ENCODE measurements at places on chromosomes 7 and 10.

GRCh38 chr7:90453259-90453891 lies 16.1 kb upstream of the PTTG1IP2 start:
- DNase-seq, result no peak

DNA sequence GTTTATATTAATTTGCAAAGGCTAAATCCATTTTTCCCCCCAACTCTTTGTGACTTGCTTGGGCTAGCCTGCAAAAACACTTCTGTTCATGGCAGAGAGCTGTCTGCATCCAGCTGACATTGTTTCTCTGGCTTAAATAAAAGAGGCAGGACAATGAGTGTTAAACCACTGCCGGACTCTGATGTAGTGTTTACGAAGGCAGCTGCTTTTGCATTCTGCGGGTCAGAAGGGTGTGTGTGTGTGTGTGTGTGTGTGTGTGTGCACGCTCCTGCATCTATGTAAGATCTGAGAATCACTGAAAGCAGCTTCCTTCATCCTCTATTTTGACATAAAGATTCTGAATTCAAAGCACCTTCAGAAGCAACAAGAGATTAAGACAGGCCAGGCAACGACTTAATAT lies 28.3 kb downstream of the NRP1 start:
- no peak for DNase-seq

- no peak for DNase-seq
These were observed 93.0 kb downstream of the ARHGAP22 start for GRCh38 chr10:48511875-48512231.

DNA sequence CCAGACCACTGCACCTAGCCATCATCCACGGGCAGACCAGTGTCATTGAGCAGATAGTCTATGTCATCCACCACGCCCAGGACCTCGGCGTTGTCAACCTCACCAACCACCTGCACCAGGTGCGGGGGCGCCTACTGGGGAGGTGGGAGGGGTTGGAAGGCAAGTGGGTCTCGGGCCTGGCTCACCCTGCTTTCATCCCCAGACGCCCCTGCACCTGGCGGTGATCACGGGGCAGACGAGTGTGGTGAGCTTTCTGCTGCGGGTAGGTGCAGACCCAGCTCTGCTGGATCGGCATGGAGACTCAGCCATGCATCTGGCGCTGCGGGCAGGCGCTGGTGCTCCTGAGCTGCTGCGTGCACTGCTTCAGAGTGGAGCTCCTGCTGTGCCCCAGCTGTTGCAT lies 4.6 kb downstream of the NFKB2 start:
- DNase-seq, result no peak

GRCh38 chr7:93231259-93231658 lies 907 bp upstream of the VPS50 start:
- DNase-seq, result no peak

DNA sequence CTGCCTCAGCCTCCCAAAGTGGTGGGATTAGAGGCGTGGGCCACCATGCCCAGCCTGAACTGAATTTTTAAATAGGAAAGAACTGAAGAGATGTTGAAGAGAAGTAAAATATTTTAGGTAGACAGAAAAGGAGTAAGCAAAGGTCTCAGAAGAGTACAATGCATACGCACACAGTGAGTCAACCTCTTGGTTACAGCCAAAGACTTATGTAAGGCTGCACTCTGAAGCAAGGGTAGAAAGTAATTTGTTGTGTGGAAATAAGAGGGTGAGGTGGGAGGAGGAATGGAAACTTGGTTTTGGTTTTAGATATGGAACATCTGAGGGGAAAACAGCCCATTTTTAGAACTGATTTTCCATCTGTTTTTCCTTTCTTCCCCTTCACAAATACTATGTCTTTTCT lies 17.6 kb downstream of the KRIT1 start:
- no peak for DNase-seq

DNA sequence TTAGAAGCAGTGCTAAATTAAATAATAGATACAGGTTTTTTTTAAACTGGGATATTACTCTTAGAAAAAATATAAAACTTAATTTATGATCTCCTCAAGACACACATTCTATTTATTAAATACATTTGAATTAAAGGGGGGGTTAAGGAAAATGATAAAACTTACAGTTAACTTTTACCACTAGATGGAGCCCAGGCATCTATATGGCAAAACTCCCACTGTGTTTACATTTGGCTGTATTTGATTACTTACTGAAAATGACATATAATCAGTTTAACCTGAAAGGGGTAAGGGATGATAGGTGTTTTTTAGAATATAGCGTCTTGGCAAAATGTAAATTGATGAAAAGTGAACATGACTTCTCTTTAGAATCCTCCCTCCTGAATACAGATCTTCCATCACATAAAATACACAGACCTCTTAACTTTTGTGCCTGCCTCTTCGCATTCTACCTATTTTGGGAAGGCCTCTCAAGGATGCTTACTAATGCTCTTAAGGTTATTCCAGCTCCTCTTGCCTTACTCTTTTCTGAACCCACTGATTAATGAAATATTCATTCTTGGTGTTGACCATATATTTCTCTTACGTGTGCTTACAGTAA lies 235.7 kb downstream of the AGMO start:
- DNase-seq, result no peak

DNA sequence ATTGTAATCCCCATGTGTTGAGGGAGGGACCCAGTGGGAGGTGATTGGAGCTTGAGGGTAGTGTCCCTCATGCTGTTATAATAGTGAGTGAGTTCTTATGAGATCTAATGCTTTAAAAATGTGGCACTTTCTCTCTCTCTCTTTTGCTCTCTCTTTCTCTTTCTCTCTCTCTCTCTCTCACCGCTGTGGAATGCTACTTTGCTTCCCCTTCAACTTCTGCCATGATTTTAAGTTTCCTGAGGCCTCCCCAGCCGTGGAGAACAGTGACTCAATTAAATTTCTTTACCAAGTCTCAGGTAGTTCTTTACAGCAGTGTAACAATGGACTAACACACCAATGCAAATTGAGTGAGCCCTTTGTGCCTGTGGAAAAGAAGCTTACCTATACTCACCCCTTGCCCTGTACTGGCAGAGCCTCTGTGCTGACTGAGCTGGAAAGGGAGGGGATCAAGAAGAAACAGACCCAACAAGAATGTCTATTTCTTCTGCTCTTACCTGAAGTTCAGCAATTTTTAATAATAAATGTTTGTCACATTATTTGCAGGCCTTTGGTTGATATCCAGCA lies 642.5 kb upstream of the KCND2 start:
- no peak for DNase-seq

DNA sequence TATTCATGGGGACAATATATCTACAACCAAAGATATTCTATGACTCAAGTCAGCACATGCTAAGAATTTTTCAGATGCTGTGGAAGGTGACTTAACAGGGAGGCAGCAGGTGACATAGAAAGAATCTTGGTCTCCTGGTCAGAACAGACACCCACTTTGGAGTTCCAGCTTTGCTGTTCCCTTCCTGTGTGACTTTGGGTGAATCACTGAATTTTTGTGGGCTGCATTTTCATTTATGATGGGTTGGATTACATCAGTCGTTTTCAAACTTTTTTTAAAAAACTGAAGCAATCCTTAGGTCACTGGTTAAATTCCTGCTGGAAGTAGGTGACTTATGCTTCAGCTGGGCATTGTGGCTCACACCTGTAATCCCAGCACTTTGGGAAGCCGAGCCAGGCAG lies 24.9 kb downstream of the RGR start:
- peak; percentile 45 for DNase-seq

GRCh38 chr7:74289018-74289658 lies at the start of gene CLIP2:
Gene CLIP2 (plus strand): TSS chr7:74289407. CDS start chr7:74317547, 28,140 bp downstream.
- no peak for DNase-seq

GRCh38 chr10:31032258-31033132 lies 830 bp upstream of the ZNF438 start:
- DNase-seq, result peak; percentile 80

DNA sequence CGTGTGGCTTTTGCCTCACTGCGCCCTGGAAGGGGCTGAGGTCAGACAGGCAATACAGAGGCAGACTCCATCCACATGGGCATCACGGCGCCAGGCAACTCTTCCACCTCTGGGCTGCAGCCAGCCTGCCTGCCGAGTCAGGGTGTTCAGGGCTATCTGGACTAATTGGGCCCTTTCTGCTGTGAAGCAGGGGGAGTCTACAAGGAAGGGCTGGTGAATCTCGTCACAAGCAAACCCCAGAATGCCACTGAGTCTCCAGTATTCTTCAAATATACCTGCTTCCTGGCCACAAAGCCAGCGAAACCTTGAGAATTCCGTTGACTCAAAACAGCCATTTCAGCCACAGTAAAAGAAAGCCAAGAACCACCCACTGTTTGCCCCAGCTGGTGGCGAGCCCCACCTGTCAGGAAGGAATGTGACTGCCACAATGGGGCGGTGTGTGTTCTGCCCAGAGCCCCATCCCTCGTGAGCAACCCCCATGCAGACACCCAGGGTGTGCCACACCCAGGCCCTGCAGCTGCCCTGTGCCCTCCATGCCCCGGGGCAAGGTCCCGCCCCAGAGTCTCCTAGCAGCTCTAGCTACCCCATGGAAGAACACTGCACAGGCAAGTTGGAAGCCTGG lies 117.3 kb downstream of the FAM53B start:
- no peak for DNase-seq

DNA sequence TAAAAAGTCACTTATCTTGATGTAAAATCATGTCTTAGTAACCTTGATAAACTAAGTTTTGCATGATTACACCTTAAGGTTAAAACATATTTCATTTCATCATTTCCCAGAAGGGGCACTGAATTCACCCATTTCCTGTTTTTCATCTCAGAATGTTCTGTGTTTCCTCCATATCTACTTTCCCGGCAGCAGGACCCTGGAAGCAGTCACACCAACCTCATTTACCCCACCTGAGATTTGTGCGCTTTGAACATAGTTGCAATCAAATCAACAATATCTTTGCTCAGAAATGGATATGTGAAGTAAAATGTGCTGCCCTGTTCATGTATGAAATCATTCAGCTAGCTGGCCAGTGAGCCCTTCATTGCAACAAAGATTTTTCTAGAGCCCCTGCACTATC lies 46.8 kb downstream of the IKZF1 start:
- DNase-seq, result no peak

- no peak for DNase-seq
These were observed 26.7 kb upstream of the GGCT start for GRCh38 chr7:30531286-30531685.

DNA sequence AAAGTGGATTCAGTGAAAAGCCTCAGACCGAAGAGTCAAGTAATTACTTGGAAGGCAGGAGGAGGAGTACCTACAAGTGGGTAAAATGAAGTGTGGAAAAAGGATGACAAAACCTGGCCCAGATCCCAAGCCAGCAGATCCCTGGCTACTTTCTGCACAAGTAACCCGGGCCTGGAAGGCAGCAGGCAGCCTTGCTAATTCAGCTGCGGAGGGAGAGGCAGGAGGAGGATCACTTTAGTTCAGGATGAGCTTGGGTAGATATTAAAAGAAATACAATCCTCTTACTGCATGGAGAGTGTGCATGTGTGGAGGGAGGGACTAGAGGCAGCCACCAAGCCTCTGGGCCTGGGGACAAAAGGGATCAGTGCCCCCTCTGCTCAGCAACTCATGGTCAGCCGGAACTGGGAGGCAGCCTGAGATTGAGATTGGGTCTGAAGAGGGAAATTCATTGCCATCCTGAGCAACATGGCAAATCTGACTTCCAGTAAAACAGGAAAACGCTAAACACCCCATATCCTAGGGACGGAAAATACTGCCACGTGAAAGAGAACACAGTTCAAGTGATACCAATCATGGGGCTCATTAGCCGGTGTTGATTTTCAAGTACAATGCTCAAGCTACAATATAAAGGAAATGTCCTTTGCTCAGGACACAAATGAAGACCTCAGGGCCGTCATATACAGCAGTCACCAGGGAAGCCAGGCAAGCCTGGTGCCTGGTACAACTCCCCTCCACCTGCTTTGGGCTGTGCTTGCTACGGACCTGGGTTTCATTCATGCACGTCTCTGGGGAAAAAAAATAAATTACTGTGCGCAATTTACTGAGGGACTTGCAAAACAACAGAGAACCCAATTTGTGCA lies 1.3 kb downstream of the AMPH start:
- no peak for DNase-seq

DNA sequence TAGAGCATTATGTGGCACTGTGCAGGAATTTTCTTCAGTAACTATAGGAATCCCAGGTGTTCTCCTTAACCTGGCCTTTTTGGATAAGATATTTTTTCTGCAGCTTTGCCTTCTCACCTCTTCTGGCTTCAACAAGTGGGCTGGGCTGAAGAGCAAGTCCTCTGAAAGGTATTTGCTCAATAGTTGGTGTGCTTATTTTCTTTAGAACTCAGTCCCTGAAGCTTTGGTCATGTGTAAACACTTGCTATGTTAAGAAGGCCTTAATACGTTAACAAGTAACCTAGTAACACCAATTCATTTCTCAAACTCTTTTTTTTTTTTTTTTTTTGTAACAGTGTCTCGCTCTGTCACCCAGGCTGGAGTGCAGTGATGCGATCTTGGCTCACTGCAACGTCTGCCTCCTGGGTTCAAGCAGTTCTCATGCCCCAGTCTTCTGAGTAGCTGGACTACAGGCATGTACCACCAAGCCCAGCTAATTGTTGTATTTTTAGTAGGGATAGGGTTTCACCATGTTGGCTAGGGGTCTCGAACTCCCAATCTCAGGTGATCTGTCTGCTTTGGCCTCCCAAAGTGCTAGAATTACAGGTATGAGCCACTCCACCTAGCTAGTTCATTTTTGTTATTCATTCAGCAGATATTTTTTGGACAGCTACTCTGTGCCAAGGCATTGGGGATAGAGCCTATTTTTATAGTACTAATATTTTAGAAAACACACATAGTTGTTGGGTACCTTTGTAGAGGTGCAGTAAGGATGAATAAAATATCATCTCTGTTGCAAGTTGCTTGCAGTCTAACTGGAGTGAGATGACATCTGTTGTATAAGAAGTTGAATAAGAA lies 164.6 kb downstream of the SND1 start:
- no peak for DNase-seq

- no peak for DNase-seq
These were observed 567.5 kb downstream of the POM121L12 start for GRCh38 chr7:53602817-53603418.

GRCh38 chr10:126408953-126409641 lies 20.8 kb upstream of the ADAM12 start:
- DNase-seq, result no peak

- no peak for DNase-seq
These were observed 47.8 kb upstream of the ORC5 start for GRCh38 chr7:104255616-104256015.

- DNase-seq, result no peak
These were observed 1.0 kb downstream of the CHST15 start for GRCh38 chr10:124092250-124092859.

- DNase-seq, result no peak
These were observed 32.6 kb upstream of the ADCYAP1R1 start for GRCh38 chr7:31019509-31019908.

DNA sequence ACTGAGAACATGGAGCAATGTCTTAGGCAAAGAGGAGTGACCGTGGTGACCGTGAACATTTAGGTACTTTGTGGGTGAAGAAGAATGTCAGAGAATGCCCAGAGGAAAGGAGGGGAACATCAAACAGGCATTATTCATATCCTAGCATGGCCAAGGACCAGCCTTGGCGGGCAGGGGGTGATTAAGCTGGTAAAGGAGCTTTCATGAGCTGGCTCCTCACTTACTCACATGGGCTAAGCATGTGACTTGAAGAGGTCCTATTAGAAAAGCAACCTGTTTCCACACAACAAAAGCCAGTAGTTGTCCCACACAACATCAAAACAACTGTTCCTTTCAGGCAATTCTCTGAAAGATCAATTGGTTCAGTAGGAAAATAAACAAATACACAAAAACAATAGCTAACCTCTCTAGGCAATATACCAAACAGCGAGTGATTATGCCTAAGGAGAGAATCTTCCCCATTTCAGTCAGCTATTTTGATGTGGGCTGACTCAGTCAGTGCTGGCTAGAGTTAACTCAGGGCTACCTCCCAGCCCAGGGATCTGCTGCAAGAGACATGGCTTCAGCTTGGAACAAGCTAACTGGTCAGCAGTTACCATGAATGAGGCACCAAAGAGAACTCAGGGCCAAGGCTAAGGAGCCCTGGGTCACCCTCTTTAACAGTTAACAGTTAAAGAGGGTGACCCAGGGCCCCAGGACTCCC lies 283.5 kb downstream of the ARHGAP12 start:
- DNase-seq, result no peak

Data from skeletal muscle cell (primary cell).